Stimulated activated CD4-positive, alpha-beta T cell treated with anti-CD3 and anti-CD28 coated beads, Interleukin-1b, Interleukin-23, amount 100 ng/mL, for 24 hours (primary cell): ENCODE measurements at places on chromosomes 3 and 15.

DNA sequence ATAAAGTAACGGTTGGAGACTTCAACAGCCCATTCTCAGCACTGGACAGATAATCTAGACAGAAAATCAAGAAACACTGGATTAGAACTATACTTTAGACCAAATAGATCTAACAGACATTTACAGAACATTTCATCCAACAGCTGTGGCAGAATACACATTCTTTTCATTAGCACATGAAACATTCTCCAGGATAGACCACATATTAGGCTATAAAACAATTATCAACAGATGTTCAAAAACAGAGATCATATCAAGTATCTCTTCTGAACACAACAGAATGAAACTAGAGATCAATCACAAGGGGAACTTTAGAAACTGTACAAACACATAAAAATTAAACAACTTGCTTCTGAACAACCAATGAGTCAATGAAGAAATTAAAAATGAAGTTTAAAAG is 133.3 kb downstream of the ADAM10 start:
- no peak for DNase-seq

DNA sequence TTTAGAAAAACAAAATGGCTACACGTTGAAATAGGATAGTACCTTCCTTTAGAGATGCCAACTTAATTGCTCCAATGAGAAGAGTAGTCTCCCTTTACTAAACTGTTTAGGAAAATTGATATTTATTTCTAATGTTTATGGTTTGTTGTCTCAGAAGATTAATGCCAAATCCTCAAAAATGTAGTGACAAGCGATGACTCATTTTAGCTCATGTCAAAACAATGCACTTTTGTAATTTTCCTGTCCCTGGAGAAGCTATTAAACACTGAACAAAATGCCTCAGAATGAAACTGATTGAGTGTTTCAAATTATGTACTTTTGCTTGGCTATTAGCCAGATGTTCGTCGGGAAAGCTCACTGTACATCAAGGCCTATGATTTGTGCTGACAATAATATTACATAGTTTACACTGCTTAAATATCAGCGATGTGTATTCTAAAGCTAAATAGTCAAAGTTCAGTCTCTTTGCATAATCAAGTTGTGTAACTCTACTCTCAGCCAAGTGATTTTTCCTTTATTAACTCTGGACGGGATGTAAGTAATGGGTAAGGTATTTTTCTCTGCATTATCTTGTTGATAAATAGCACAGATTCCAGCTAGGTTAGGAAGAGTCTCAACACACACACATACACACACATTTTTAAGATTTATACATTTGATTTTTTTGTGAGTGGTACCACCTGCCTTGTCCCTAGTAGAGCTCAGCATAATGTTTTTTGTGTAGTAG is 83.7 kb downstream of the CMSS1 start:
- DNase-seq = no peak

DNA sequence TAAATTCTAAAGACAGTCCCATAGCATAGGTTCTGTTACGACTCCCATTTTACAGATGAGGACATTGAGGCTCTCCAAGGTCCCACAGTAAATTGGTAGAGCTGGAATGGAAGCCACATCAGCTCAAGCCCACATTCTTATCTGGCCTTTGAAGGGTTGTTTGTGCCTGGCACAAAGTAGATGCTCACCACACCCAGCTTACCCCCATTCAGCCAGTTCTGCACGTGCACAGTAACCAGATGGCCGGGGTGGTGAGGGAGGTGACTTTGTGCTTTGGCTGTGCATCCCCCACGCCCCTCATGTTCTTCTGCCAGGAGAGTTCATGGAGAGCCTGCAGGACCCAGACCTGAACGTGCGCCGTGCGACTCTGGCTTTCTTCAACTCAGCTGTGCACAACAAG is 16.2 kb downstream of the RPL32 start:
- no peak for DNase-seq

- no peak for DNase-seq
These were observed 73.3 kb downstream of the CHCHD6 start for GRCh38 chr3:126777366-126777765.

DNA sequence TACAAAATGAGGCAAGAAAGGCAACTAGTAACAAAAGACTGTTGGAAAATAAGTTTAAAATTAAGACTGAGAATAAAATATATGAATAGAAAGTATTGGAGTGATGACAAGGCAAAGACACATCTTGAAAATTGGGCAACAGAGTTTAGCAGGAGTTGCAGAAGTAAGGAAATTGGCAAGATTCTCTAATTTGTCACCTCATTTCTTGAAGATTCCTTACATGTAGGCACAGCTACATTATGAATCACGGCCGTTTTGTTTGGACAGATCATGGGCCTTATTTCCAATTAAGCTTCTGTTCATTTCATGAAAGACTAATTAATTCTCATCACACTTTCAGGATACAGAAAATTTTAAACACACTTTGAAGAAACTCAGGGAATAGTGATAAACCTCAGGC is 170.1 kb downstream of the ROBO1 start:
- no peak for DNase-seq

- DNase-seq = no peak
These were observed 3.6 kb downstream of the PIAS1 start for GRCh38 chr15:68057758-68058157.
